ENCODE measurements at places on chromosomes 4 and X.
A peak's percentile ranks its signal among the peaks of the same experiment; 100 is the strongest.

DNA sequence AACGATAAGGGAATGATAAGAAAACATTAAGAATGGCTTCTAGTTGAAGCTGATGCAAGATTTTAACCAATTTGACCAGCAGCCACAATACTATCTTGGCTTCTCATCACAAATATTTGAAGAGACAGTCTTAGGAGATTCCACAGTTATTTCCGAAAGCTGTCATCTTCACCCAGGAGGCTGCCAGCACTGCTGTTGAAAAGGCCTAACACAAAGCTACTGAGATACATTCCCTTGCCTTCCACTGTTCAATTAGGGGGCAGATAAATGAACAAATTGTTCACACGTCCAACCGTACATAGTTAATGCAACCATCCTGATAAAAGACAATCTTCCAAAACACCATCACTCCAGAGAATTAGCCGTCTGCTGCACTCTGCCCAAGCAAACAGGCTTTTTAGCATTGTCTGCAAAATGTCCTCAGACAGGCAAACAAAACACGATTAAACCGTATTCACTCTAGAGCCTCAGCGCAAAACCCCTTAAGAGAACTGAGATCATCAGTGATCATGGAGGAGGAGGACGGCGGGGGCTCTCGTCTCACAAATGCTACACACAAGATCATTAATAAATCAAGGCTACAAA lies 189.8 kb upstream of the PSAPL1 start:
- DNase-seq = no peak

GRCh38 chrX:104335756-104336155 lies 81.0 kb upstream of the ESX1 start:
- no peak for DNase-seq

DNA sequence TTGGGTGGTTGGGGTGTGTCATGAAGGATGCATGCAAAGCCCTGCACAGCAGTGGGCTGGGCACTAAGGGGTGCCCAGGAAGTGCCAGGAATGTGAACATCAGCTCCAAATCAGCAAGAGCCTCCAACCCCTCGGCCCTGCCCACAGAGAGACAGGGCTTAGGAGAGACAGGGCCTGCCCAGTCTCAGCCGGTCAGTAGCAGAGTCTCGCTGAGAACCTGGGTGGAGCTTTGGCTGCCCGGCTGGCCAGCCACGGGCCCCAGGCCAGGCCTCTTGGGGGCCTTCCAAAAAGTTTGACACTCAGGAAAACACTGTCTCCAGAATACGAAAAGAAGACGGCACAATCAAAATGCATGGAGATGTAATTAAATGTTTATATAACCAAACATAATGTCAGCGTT lies 4.3 kb upstream of the MXD4 start:
- no peak for DNase-seq

GRCh38 chrX:19840899-19841648 lies 46.3 kb downstream of the SH3KBP1 start:
- DNase-seq = peak; percentile 62

GRCh38 chr4:24105327-24106038 lies 215.6 kb upstream of the PPARGC1A start:
- DNase-seq = no peak

GRCh38 chr4:1907848-1908525 lies 36.8 kb downstream of the NSD2 start:
- DNase-seq = no peak

DNA sequence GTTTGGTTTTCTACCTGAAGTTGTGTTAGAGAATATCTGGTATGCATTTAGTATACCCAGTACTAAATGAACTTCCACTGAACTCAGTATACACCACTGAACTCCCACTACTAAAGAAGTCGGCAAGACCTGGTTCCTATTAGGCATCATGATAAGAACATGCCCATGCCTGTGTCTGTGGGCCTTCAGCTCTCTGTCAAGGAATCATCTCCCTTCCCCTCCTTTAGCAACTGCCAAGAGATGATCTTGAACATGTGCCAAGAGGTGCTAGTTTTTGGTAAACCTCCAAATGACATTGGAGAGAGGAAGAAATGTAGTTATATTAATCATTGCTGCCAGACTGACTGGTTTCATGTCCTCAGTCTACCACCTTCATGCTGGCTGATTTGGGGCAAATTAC lies 113.2 kb downstream of the ATP10D start:
- no peak for DNase-seq

DNA sequence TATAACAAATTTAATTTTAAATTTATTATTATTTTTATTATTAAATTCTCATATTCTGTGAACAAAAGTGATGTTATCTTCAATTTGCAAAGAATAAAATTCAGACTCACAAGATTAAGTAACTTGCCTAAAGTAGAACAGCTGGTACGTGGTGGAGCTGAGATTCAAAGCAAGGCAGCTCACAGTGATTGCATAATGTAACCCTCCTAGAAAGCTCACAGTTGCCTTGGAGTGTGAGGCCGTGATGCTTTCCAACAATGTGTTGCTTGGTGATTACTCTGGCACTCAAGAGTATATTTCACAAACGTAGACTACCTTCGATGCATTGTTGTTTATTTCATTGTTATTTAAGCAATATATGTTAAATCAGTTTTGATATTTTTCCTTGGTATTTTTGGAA lies 1039.2 kb upstream of the PABPC4L start:
- no peak for DNase-seq
